Ascending aorta (tissue), 2 donors: ENCODE measurements at places on chromosomes 3 and 15.

GRCh38 chr15:62691008-62691407, 351.5 kb upstream of the TPM1 start:
- H3K4me3 ChIP-seq: no peak overlapping the region
- peaks cover 19% of the 10 kb centered on the region for H3K36me3 ChIP-seq
- no peak for DNase-seq
- no peaks in the 10 kb centered on the region for H3K4me1 ChIP-seq
- H3K27ac ChIP-seq: no peak overlapping the region
- no peaks in the 10 kb centered on the region for H3K27me3 ChIP-seq

GRCh38 chr15:56957812-56958406, 39.5 kb downstream of the TCF12 start:
- DNase-seq: no peak
- no peaks in the 10 kb centered on the region for H3K36me3 ChIP-seq
- no peak overlapping the region for H3K4me3 ChIP-seq
- H3K27ac ChIP-seq: no peak overlapping the region

GRCh38 chr15:67805666-67806516, 19.4 kb upstream of the SKOR1 start:
- H3K36me3 ChIP-seq: peaks cover 13% of the 10 kb centered on the region
- H3K4me1 ChIP-seq: no peaks in the 10 kb centered on the region
- H3K27ac ChIP-seq: no peak overlapping the region
- H3K4me3 ChIP-seq: no peak overlapping the region
- no peaks in the 10 kb centered on the region for H3K27me3 ChIP-seq

DNA sequence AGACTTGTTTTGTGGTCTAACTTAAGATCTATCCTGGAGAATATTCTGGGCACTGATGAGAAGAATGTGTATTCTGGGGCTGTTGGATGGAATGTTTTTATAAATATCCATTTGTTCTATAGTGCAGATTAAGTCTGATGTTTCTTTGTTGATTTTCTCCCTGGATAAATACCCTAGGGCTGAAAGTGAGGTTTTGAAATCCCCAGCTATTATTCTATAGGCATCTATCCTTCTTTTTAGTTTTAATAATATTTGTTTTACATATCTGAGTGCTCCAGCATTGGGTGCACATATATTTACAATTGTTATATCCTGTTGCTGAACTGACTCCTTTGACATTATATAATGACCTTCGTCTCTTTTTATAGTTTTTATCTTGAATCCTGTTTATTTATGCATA, 42.9 kb downstream of the GALK2 start:
- no peaks in the 10 kb centered on the region for H3K36me3 ChIP-seq
- no peak overlapping the region for H3K27ac ChIP-seq
- H3K27me3 ChIP-seq: no peaks in the 10 kb centered on the region
- DNase-seq: no peak
- no peaks in the 10 kb centered on the region for H3K4me1 ChIP-seq

- H3K36me3 ChIP-seq: no peaks in the 10 kb centered on the region
- no peak for DNase-seq
- H3K4me3 ChIP-seq: no peak overlapping the region
- H3K27ac ChIP-seq: no peak overlapping the region
These were observed 20.0 kb downstream of the ARHGEF3 start for GRCh38 chr3:56781762-56782161.

- H3K36me3 ChIP-seq: no peaks in the 10 kb centered on the region
- H3K4me3 ChIP-seq: no peak overlapping the region
- no peaks in the 10 kb centered on the region for H3K27me3 ChIP-seq
- peaks cover 3% of the 10 kb centered on the region for H3K4me1 ChIP-seq
- H3K27ac ChIP-seq: no peak overlapping the region
- no peak for DNase-seq
These were observed 234.5 kb upstream of the ZBTB20 start for GRCh38 chr3:115381573-115381912.

- no peak for DNase-seq
- no peak overlapping the region for H3K27ac ChIP-seq
- no peaks in the 10 kb centered on the region for H3K4me1 ChIP-seq
- no peak overlapping the region for H3K4me3 ChIP-seq
These were observed 8.2 kb upstream of the ESYT3 start for GRCh38 chr3:138426211-138426610.

GRCh38 chr15:66872405-66872804, 170.4 kb downstream of the SMAD6 start:
- no peaks in the 10 kb centered on the region for H3K4me1 ChIP-seq
- H3K4me3 ChIP-seq: no peak overlapping the region
- H3K36me3 ChIP-seq: no peaks in the 10 kb centered on the region
- H3K27ac ChIP-seq: no peak overlapping the region
- no peaks in the 10 kb centered on the region for H3K27me3 ChIP-seq
